PC-9 (cell line): ENCODE measurements at places on chromosomes 12 and 14.

GRCh38 chr12:108131657-108132126 lies 2.6 kb downstream of the WSCD2 start:
- no peak for DNase-seq

DNA sequence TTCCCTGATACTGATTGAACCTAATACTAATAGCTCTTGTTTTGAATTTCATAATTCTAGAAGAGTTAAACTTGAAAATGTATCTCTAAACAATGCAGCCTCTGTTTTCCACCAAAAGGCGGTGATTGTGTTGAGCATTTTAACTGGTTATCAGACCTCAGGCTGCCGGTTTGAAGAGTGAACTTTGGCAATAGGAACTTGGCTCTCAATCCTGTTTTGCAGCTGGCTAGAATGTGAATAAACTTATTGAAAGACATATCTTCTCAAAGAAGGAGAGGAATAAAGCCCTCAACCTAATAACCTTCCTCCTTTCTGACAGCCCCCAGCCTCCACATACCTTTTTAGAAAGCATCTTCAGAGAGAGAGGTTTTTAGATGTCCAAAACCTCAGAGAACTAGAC lies 105.4 kb downstream of the SRGAP1 start:
- DNase-seq = no peak

- no peak for DNase-seq
These were observed 406.1 kb downstream of the SEC23A start for GRCh38 chr14:38696925-38697324.

DNA sequence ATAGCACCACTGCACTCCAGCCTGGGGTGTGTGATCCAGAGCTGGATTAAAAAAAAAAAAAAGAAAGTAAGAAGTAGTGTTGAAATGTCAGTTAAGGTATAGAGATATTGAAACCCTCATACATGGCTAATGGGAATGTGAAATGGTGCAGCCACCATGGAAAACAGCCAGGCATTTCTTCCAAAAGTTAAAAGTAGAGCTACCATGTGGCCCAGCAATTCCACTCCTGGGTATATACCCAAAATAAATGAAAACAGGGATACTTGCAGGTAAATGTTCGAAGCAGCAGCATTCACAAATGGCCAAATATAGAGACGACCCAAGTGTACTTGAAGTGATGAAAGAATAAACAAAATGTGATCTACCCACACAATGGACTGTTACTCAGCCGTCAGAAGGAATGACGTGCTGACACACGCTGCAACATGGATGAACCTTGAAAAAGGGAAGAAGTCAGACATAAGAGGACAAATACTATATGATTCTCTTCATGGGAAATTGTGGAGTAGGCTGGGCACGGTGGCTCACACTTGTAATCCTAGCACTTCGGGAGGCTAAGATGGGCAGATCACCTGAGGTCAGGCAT lies 15.2 kb downstream of the IL31 start:
- DNase-seq = no peak

DNA sequence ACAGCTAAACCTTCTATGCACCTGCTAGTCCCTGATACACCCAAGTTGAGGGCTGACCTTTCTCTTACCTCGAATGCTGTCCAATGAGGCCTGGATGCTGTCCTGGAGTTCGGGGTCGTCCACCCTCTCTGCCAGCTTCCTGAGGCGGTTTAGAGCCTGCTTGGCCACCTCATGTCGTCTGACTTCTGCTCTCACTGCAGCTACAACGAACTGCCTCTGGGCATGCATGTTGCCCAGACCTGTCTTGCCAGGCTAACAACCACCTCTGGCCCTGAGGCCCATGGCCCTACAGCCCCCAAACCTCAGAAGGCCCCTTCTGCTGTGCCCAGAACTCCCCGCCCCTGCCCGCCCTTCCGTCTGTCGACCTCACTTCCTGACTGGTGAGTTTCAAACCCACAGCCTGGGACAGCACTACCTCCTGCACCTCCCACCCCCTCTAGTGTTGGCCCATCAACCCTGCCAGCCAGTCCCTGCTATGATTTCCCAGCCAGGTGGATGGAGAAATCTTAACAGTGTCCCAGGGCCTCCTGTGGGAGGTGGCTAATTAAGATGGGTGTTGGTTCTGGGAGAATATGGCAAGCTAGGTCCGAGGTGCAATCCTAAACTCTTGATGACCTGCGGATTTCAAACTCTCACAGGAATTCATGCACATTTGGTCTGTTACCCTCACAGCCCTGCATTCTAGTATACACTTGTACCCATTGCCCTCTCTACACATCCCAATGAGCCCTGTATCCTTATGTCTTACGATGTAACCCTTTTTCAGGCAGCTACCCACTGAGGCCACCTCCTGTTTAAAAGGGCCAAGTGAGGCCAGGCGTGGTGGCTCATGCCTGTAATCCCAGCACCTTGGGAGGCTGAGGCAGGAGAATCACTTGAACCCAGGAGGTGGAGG lies 2.7 kb upstream of the TSPAN31 start:
- peak; percentile 51 for DNase-seq

DNA sequence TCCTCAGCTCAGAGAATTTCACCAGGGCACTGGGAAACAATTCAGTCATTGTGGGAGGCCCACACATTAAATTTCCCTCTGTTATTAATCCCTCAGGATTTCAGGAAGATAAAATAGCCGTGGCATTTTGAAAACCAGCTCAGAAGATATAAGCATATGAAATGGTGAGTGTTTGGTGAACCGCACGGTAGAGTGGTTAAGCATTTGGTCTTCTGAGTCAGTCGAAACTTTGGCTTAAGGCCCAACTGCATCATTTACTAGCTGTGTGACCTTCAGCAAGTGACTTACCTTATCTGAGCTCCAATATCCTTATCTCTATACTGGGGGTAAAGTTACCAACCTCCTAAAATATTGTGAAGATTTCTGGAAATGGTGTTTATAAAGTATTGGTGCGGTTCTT lies 5.2 kb upstream of the VRK1 start:
- no peak for DNase-seq

DNA sequence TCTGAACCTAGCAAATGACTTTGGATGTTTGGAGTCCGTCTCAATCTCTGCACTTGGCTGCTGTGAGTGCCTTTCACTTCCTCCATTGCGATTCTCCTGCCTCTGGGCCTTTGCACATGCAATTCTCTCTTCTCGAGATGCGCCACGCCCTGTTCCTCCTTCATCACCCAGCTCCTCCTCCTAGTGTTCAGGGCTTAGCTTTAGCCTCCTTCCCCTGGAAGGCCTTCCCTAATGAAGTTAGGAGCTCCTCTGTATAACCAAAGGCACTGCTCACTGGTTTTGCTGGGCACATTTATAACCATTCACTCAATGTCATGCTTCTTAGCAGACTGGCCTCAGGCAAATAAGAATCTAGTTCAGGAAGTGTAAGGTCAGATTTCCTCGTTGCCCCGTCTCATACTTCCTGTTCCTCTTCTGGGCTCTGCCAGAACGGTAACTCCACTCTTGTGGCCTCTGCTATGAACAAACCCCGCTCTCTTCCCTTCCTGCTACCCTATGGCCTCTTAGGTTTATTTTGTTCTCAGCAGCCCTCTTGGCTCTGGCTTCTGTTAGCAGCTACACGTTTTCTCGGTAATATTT lies 171.4 kb downstream of the CRADD start:
- no peak for DNase-seq

GRCh38 chr12:95683418-95683817 lies 107.1 kb downstream of the NTN4 start:
- no peak for DNase-seq

- DNase-seq = no peak
These were observed 1.3 kb upstream of the ZDHHC17 start for GRCh38 chr12:76762601-76762980.

GRCh38 chr12:120190386-120190785 lies 4.1 kb downstream of the GCN1 start:
- no peak for DNase-seq

DNA sequence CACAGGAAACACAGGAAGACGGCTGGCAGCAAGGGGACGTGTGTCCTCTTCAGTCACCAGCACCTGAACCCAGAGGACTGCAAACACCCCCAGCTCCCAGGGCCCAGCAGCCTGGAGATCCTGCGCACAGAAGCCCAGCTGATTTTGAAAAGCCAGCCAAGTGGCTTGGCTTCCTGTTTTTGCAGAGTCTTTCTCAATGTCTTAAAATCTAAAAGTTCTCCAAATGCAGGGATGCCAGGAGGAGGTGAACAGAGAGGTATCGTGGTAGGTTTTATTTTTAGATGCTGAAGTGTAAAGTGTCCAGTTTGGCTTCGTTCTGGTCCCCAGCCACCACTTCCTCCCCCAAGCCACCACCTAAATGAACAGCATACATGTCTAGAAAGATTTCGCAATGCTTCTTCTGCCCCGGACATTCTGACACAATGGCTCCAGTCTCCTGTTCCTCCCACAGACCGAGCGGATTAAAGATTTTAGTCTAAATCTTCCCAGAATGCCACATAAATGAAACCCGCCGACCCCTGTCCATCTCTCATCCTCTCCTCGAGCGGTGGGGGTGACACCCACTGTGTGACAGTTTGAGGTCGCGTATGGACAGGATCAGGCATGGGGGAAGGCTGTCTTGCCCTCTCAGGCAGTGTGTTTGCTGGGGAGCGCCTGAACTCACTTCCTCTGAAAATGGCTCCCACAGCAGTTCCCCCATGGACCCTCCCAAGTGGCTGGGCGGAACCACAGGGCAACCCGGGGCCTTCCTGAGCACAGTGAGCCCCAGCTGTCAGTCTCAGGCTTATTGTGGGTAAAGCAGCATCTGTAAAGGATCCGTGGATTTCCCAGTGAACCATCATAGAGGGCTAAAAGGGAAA lies 41.6 kb downstream of the ITPK1 start:
- DNase-seq = no peak

DNA sequence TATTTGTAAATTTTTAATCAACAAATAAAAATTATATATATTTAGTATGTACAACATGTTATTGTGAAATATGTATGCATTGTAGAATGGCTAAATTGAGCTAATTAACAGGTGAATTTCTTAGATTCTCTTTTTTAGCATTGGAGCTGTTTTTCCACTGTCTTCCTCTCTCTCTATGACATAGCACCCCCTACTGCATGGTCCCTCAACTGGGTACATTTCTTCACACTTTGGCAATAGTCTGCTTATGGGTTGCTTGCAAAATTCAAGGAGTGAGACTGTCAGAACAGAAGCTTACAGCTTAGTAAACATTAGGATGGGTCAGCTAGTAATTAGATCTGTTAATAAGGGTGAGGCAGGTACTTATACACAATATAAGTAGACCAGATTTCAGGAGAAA lies 658.5 kb upstream of the MGAT4C start:
- DNase-seq = peak; percentile 36

DNA sequence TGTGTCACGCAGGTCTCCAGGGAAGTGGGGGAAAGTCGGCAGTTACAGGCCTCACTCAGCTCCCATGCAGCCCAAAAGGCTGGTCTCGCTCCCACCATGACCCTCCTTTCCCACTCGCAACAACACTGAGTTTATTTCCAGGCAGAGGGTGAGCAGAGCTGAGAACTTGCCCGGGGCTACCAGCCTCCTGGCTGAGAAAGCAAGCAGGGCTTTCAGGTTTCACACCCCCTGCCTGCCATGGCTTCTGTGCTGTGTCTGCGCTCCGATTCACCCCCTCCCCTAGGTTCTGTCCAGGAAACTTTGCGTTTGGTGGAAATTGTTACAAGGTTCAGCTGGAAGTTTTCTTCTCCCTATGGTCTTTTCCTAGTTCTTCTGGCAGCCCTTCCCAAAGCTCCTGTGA lies 17.1 kb downstream of the OR10G2 start:
- no peak for DNase-seq

DNA sequence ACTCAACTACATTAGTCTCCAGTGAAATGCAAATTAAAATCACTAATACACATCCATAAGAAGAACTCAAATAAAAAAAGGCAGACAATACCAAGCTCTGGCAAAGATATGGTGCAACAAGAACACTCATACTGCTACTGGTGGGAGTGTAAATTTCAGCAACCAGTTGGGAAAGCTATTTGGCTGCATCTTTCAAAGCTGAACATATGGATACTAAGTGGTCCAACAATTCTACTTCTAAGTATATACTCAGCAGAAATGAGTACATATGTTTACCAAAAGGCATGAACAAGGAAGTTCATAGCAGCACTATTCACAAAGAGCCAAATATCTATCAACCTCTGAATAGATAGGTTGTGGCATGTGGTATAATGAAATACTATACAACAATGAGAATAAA lies 27.3 kb downstream of the CAPS2 start:
- no peak for DNase-seq

DNA sequence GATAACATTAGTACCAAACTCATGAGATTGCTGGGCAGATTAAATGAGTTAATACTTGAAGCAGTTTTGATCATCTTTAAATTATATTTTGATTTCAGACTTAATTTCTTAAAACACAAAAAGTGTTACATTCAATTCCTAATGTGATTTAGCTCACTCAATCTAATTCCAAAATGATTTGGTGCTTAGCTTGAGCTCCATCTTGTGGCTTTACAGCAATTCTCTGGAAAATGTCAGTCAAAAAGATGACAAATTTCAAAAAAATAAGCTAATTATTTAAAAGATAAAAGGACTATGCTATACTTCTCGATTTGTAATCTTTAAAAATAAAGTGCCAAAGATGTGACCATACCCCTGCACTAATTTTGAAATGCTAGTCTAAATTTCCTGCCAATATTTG lies 10.1 kb downstream of the LLPH start:
- DNase-seq = no peak

DNA sequence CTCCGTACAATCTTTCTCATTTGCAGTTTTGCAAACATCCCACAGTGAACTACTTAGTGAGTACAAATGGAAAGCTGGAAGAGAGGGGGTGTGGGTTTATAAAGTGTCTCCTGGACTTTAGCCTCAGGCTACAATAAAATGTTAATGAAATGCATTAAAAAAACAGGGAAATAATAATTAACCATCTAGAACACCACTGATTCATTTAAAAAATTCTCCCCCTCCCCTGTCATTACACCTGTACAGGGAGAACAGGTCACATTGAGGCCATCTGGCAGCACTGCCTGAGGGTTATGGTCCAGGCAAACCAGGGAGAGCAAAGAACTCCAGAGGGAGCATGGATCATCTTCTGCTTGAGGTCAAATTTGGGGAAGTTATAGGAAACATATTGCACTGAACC lies 96.3 kb downstream of the TSPAN8 start:
- no peak for DNase-seq

DNA sequence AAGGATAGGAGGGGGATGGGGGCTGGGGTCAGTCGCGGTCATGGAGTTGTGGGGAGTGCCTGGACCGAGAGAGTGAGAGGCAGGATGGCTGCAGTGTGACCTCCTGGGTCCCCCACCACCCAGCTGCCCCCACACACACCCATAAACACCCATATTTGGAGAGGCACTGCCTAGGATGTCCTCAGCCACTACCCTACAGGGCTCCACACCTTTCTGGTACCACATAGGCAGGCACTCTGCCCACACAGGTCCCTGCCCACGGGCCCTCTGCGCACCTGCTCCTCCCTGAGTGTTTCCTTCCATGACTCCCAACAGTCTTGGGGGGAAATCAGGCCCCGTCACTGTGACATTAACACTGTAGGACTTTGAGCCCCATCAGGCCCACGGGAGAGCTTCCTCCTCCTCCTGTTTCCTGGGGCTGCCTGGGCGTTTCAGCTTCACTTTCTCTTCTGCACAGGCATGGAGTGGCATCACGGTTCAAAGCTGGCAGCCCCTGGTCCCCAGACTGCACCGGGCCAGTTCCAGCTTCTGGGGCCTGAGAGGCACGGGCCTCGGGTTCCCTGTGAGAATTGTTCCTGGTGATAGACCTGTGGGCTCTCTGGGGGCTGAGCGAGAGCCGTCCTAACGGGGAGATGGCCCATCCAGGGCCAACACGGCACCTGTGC lies 207.0 kb upstream of the C14orf180 start:
- no peak for DNase-seq
